ENCODE measurements at places on chromosomes 11 and 22.
A peak's percentile ranks its signal among the peaks of the same experiment; 100 is the strongest.

- no peak for DNase-seq
Observed at GRCh38 chr11:1870721-1871466, 18.0 kb downstream of the LSP1 start.

- DNase-seq: peak; percentile 66
Observed at GRCh38 chr11:47506795-47507562, 46.0 kb downstream of the CELF1 start.

DNA sequence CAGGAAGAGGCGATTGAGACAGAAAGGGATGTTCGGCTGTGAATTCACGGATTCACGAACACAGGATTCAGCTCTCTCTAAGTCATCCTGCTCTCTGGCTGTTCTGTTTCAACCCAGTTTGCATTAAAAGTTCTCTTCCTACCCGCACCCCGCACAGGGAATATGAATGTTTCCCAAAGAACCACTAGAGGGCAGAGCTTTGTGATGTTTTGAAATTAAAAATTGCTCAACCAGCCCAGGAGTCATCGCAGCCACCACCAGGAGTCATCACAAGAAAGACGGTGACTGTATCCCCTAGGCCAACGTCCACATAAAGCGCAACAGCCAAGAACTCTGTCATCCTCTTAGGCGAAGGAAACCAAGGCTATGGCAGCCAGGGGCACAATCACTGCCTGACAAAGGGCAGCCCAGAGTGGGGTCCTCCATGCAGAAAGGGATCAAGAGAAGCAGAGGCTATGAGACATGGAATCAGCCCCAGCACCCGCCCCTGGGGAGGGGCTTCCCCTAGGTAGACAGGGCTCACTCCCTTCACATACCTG, 122.4 kb downstream of the WT1 start:
- peak; percentile 79 for DNase-seq

DNA sequence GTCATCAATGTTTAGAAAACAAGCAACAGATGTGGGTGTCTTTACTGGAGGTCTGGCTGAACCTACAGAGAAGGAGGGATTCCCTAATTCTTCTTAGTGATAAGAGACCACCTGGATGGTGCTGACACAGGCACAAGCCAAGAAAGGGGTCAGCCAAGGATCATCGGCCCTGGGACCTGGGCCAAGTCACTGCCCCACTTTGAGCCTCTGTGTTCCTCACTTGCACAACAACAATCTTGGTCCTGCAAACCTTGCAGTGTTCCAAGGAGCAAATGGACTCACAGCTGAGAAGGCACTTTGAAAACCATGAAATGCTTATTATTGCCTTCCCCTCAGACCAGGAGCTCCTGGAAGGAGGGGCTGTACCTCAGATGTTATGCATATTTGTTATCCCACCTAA, 7.0 kb upstream of the KCNE3 start:
- no peak for DNase-seq

GRCh38 chr22:49087198-49087597, 740.5 kb downstream of the BRD1 start:
- no peak for DNase-seq

- DNase-seq: peak; percentile 45
Observed at GRCh38 chr11:48109046-48109666, 107.5 kb upstream of the OR4B1 start.

DNA sequence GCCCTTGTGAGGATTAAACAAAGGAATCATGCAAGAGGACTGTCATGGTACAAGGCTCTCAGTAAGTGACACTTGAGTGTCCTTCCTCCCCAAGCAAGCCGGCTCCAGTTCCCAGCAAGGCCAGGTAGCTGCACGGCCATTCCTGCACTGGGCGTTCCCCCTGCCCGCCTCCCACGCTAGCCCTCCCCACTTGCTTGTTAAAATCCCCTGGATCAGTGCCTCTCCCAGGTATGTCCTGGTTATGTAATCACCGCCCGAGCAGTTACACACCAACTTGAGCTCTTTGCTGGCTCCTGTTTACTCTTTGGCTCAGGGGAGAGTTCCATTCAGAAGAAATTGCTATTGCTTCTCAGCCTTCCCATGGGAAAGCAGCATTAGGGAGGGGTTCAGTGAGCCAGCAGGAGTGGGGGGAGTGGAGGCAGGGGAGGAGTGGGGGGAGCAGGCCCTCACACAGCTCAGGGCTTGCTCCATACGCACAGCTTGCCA, 19.4 kb upstream of the MYEOV start:
- no peak for DNase-seq

- no peak for DNase-seq
Observed at GRCh38 chr11:68935516-68936357, 32.0 kb downstream of the IGHMBP2 start.

GRCh38 chr11:72940417-72940816, 126.2 kb downstream of the ATG16L2 start:
- no peak for DNase-seq

- DNase-seq: no peak
Observed at GRCh38 chr22:50670513-50670912, 2.1 kb upstream of the SHANK3 start.

Data from HCEC 1CT (cell line).